Right cardiac atrium (tissue), 5 donors: ENCODE measurements at places on chromosomes 1 and 21. TPM values are rescaled to one million over a fixed set of nuclear protein-coding genes. Genes with fewer than 3 reads are reported as not detected.

DNA sequence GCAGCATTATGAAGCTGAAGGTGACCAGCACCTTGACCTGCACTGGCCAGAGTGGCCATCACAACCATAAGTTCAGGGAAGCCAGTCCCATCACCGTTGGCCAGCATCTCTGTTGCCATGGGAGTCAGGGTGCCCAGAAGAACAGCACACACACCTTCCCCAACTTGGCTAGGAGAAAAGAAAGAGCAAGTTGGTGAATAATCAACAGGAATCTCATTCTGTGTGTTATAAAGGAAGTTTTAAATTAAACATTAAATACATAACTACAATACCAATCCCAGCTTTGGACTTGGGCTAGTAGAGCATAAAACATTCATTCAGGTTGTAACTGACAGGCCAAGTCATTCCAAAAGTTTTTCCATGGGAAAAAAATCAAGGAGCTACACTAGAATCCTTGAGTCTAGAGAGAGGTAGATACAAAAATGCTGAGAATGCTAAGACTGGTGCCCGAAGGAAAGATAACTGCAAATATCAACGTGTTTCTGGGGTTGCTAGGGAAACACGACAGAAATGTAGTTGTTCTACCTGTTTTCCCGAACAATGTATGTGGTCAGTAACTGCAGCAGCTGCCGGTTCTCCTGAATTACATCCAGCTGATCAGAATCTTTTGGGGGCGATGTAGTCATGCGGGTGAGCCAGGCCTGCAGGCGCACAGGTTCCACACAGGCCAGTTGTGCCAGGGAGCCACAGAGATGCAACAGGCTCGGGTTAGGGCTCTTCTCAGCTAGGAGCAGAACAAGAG, 45.6 kb downstream of the UBR4 start:
- no peak for DNase-seq

- DNase-seq = no peak
These were observed 73.2 kb upstream of the GADD45A start for GRCh38 chr1:67611846-67612245.

DNA sequence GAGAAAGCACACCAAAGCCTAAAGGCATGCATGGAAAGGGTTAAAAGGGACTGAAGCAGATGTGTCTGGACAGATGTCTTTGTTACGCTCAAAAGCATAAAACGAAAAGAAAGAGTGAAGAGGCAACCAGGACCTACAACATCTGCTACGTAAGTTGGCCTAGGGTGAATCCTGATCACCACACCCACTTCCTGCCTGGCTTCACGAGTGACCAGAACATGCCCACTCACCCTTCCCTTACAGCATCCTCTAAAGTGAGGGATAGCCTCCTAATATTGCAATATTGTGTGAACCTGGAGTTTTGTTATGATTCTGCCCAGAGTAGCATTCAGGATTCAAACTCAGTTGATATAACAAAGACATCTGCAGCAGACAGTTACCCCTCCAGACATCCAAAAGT, 10.6 kb upstream of the OLIG2 start:
- no peak for DNase-seq

DNA sequence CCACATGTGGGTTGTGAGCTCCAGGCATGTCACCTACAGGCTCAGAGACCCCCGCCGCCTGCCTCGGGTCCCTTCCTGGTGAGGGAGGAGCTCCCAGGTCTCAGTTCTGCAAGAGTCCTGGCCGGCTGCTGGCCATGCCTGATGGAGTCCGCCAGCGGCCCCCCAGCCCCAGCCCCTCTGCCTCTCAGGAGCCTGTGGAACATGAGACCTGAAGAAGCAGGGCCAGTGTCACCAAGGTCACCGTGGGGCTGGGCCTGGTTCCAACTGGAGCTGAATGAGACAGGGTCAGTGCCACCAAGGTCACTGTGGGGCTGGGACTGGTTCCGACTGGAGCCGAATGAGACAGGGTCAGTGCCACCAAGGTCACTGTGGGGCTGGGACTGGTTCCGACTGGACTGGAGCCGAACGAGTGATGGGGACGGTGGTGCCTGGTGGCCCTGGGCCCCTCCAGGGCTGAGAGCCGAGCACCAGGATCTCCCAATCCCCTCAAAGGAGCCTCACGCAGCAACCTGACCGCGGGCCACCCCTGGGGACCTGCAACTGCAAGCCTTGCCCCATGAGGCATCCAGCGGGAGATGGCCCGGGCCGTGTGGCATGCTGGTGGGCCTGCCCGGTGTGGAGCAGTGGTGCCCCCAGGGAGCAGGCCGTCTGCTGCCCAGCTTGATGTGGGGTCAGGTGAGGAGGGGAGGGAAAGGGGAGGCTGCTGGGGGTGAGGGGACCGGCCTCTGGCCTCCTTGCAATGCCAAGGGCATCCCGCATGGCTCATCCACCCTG, 14.5 kb upstream of the PTTG1IP start:
- DNase-seq = peak; percentile 62

DNA sequence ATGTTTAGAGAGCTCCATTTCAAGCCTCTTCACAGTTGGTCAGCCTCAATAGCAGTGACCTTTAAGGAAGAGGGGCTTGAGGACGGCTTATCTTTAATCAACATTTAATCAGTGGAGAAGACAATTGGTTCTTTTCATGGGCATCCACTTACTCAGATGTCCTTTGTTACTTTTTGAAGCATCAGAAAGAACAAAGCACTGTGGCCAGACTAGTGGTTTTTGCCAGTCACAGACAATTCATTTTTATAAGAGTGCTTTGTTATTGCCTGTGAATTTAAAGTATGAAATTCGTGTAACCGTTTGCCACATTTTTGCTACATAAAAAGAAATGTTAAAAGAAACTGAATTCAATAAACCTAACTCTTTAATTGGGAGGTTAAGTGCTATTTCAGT, 222.8 kb downstream of the TPR start:
- DNase-seq = no peak

- DNase-seq = no peak
These were observed 71.5 kb downstream of the UMODL1 start for GRCh38 chr21:42142627-42143026.

DNA sequence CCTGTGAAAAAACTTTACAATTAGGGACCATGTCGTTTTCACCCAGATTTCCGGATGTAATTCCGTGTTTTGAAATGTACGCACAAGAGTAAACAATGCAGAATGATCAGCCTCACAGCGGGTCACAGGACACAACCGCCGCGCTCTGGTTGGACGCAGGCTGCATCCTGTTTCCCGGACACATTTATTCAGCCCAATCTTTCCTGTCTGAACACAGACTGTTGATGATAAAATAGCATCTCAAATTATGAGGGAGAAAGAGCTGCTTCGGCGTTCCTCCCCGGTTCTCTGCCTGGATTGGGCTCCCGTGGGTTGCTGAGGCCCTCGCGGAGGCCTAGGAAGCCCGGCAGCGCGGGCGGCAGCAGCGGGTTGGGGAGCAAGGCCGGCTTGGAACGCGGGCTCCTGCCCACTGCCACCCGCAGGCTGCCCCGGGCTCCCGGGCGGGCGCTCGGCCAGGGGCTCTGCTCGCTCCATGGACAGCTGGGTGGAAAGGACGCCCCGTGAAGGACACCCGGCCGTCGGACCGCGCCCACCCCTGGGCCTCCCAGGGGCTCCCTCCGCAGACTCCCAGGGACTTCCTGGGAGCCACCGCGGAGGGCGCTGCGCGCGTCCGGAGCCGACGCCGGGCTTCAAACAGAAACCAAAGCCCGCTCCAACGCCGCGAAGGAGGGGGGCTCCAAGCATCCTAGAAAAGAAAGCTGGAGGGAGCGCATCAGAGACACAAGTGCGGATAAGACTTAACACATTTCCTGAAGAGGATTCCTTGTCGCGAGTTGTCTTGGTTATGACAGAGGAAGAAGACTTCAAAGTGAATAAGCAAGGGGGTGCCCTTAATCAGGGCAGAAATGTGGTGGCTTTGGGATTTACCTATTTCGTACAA, 122.3 kb downstream of the ESRRG start:
- peak; percentile 92 for DNase-seq

Gene SELE
- total RNA-seq = 0.37 TPM

Gene ITGB2
- total RNA-seq = 27.1 TPM

Gene ANGPTL7
- total RNA-seq = 1.4 TPM
